ENCODE measurements at places on chromosomes 4 and X. TPM values are rescaled to one million over a fixed set of nuclear protein-coding genes. Genes with fewer than 3 reads are reported as not detected.

GRCh38 chr4:124083711-124084110 lies 628.8 kb downstream of the ANKRD50 start:
- DNase-seq, result no peak
- H3K4me1 ChIP-seq, result peaks cover 8% of the 10 kb centered on the region

- H3K36me3 ChIP-seq, result no peaks in the 10 kb centered on the region
- H3K27ac ChIP-seq, result no peak overlapping the region
- no peaks in the 10 kb centered on the region for H3K27me3 ChIP-seq
- H3K4me1 ChIP-seq, result no peaks in the 10 kb centered on the region
- H3K4me3 ChIP-seq, result no peak overlapping the region
Observed at GRCh38 chr4:114921790-114922591, 191.4 kb downstream of the NDST4 start.

Gene PRRG1
- total RNA-seq, result 34.4 TPM

DNA sequence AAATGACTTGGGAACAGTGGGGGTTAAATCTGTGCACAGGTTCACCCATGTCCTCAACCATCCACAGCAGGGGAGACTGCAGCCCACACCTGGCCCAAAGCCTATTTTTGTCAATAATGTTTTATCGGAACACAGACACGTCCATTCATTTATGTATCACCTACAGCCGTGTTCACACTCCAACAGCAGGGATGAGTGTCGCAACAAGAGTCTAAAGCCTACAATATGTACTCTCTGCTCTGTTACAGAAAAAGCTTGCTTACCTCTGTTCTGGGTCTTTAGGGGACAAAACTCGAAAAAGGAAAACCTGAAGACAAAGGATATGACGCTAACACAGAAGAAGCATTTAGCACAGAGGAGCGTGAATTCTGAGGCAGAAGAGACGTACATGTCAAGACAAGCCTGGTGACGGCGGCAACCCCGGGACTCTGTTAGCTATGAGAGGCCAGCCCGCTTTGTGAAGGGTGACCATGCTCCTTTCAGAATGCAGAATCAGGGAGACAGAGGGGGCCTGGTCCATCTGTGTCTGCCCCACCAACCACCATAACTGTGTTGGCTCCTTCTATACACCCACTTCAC lies 45.5 kb downstream of the AFAP1 start:
- H3K4me1 ChIP-seq, result peaks cover 9% of the 10 kb centered on the region
- DNase-seq, result no peak
- no peaks in the 10 kb centered on the region for H3K27me3 ChIP-seq

DNA sequence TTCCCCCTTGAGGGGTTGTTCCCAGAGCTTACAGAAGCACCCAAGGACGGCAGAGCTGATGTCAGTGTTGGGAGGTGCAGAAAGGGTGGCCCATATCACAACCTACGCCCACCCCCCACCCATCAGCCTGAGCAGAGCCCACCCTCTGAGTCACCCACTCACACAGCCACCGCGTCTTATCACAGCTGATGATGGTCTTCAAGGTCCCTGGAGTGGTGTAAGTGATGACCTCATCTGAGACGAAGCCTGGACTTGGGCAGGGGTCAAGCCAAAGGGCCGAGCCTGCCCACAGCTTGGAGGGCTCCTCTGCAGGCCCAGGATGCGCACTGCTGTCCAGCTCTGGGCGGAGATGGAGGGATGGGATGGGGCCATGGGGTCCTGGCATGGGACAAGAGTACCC lies 3.0 kb upstream of the HTRA3 start:
- H3K36me3 ChIP-seq, result no peaks in the 10 kb centered on the region
- no peaks in the 10 kb centered on the region for H3K4me1 ChIP-seq
- peaks cover 23% of the 10 kb centered on the region for H3K27me3 ChIP-seq
